ENCODE measurements at places on chromosomes 6 and 20.

- DNase-seq = no peak
Measured at GRCh38 chr6:134517145-134517658, 199.3 kb upstream of the SGK1 start.

DNA sequence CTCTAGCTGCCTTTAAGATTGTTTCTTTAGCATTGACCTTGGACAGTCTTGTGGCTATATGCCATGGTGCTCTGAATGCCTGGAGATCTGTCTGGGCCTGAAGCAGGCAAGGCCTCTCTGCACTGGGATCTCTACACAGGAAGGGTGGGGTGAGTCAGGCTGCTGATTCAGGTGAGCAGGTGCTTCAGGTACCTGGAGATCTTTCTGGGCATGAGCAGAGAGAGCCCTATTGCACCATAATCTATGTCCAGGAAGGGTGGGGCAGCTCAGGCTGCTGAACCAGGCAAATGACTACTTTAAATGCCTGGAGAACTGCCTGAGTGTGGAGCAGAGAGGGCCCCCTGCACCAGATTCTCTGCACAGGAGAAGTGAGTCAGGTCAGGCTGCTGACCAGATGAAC is 94.5 kb downstream of the TPBG start:
- no peak for DNase-seq

DNA sequence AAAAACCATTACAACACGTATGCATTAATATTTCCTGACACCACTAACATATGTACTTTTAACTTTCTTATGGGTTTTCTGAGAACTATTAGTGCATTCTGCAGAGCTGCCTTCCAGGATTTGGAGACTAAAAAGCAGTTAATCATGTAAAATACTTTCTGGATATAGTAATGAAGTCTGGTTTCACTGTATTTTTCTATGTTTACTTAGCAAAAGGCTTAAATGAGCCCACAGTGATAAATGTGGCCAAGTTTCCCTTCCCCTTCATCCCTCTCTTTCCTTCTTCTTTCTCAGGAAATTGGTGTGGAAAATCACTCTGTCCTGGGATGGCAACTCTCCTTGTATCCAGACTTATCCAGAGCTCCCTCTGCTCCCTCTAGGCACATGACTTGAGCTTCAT is 29.7 kb upstream of the ENPP1 start:
- DNase-seq = no peak

- no peak for DNase-seq
Measured at GRCh38 chr6:156977527-156978291, 200.5 kb downstream of the ARID1B start.

- DNase-seq = no peak
Measured at GRCh38 chr6:168999392-168999791, 254.3 kb downstream of the THBS2 start.

DNA sequence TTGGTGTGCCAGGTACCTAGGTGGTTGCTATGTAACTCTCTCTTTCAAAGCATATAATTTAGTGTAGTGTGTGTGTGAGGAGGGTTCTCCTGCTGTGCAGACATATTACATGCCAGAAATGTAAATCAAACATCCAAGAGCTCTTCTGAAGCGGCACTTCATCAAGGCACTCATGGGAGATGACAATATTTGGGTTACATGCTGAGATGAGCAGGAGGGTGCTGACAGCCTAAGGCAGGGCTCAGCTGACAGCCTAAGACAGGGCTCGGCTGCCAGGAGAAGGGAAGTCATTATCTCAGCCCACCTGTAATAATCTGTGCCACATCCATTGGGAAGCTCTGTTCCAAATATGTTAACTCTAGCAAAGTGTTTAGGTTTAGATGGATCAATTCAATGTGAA is 39.1 kb downstream of the ADGRF5 start:
- DNase-seq = no peak

DNA sequence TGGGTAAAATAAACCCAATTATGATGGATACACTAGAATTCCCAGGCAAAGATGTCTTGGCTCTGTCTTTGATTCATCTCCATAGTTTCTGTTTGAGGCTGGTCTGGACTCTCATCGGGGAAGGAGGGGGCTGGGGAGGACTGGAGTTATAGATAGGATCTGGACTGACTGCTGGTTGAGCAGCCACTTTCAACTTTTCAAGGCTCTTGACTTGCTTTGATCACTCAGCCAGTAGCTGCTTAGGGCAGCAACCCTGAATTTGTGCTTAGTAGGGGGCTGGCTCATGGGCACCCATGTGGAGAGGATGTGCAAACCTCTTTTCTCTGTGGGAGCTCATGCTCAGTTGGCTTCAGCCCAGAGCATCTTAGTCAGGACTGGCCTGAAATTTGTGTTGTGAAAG is 114.0 kb upstream of the NEDD9 start:
- DNase-seq = no peak

- no peak for DNase-seq
Measured at GRCh38 chr6:49787176-49787575, at the start of gene PGK2. Gene PGK2, minus strand, starts transcription at chr6:49787285. Its CDS starts 98 bp downstream, at chr6:49787187.

GRCh38 chr6:42451333-42452170 is at the start of gene TRERF1:
Gene TRERF1, minus strand, starts transcription at chr6:42451926. Its CDS starts 182,336 bp downstream, at chr6:42269590.
- no peak for DNase-seq

DNA sequence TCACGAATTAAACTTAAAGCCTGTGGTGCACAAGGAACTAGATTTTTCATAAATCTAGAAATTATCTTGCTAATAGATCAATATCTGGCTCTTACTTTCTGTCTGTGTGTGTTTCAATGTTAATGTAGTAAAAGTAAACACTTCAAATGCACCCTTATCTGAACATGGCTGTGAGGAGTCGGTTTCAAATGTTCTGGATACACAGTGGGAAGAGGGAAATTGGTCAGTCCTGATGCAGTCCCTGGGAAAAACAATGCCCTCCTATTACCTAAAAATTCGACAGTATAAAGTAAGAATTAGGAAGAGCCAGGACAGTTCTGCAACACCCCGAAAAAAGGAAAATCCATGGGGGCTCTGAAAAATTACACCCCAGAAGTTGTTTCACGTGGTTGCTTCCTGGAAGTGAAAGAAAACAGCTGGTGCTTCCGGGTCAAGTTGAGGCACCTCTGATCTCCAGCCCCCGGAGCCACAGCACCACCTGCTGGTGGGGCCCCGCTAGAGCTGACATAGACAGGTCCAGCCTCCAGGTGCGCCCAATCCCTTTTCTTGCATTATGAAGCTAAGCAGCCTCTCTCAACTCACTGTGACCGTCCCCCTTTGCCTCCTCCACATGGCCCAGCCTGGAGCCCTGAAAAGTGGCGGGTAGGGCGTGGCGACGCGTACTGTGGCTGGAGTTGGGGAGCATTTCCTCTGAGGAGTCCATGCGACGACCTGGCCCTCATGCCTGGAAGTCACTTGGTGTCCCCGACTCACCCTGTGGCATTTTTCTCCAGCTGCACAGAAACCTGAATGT is 8.3 kb downstream of the SEMG2 start:
- peak; percentile 67 for DNase-seq

- no peak for DNase-seq
Measured at GRCh38 chr6:124963831-124964763, 1.9 kb downstream of the RNF217 start.

DNA sequence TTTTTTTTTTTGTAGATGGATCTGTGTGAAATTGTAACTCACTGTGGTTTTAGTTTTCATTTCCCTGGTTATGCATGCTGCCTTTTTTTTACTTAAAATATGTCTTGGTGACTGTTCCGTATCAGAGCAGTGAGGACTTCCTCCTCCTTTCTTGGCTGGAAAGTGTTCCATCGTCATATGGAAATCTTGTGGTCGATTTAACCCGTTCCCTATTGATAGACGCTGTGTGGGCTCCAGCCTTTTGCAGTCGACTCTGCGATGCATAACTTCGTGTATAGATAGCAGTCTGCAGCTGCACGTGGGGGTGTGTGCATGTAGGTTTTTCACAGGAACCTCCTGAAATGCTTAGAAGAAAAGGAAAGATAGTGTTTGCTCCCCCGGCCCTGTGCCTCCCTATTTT is 28.1 kb upstream of the PNPLA1 start:
- peak; percentile 4 for DNase-seq

- no peak for DNase-seq
Measured at GRCh38 chr6:56572788-56573471, 69.8 kb downstream of the DST start.

GRCh38 chr6:93040375-93040774 is 379.0 kb downstream of the EPHA7 start:
- no peak for DNase-seq

- no peak for DNase-seq
Measured at GRCh38 chr20:17952692-17953684, 15.6 kb downstream of the SNX5 start.

Data from stimulated activated CD4-positive, alpha-beta T cell treated with anti-CD3 and anti-CD28 coated beads, TNF-alpha, amount 100 ng/mL, for 24 hours (primary cell).